ENCODE measurements at places on chromosomes 7 and 10.
A peak's percentile ranks its signal among the peaks of the same experiment; 100 is the strongest.

GRCh38 chr7:92246360-92247101 is 757 bp downstream of the ANKIB1 start:
- ATAC-seq = peak; percentile 35

DNA sequence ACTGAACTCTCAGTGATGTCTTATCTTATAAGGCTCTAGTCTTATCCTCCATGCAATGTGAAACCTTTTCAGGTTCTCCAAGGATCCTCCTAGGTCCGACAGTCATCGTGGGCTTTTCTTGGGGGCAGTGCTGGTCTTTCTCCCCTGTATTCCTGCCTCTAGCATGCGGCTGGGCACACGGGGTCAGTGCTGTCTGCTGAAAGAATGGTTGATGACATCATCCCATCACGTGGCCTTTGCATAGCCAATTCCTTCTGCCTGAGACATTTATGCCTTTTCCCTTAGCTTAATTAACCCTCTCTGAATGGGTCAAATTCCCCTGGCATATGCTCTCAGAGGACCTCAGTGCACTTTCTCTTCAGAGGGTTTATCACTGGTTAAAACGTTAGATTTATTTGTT is 27.0 kb upstream of the KCNK18 start:
- ATAC-seq = no peak

DNA sequence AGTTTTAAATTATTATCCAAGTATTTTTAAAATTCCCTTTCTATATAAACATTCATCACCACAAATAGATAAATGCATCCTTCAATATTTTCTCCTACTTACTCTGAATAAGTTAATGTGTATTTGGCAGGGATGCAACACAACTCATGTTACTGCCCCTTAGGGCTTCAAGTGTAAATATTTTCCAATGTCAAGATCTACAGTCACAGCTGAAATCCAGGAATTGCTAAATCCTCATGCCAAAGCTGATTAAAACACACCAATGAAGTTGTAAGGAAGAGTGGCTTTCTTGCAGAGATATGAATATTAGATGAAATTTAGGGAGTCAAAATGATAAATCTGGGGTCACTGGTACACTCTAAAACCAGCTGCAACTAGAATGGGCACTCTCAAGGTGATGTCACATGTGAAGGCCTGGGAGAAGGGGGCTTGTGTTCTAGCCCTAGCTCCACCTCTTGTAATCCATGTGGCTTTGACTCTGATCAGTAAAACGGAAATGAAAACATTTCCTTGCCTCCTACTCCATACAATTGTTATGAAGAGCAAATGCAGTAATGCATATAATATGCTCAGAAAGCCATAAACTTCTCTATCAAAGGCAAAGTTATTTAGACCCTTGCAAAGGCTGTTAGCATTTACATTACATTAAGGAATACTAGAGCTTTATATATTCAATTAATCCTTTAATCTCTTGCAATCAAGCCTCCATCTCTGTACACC is 228.1 kb upstream of the NFE2L3 start:
- no peak for ATAC-seq

GRCh38 chr10:129319934-129320333 is 147.1 kb upstream of the MGMT start:
- ATAC-seq = no peak

GRCh38 chr10:51773681-51774080 is 74.3 kb upstream of the CSTF2T start:
- peak; percentile 49 for ATAC-seq

DNA sequence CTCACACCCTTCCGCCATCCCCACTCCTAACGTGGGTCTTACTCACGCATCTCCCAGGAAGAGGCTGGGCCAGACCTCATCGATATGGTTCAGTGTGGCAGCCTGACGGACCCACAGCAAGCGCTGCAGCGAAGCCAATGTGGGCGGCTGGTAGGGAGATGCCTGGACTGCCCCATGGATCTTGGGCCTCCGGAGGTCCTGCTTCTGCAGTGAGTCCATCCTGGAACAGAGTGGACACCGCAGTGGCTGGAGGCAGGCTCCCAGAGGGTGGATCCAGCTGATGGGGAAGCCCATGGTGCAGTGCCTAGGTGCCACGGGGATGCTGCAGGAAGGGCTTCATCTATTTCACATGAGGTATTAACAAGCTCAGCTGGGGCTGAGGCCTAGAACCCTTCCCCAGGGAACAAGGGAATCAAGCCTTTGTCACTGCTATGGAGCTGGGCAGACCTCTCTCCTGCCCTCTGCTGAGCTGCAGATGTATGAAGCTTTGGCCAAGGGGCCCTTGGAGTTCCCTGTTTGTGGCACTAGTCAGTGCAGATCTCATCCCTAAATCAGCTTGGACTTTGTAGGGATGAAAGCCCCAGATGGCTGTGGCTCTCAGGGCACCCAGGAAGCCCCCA is 13.7 kb upstream of the SAMD8 start:
- ATAC-seq = no peak

DNA sequence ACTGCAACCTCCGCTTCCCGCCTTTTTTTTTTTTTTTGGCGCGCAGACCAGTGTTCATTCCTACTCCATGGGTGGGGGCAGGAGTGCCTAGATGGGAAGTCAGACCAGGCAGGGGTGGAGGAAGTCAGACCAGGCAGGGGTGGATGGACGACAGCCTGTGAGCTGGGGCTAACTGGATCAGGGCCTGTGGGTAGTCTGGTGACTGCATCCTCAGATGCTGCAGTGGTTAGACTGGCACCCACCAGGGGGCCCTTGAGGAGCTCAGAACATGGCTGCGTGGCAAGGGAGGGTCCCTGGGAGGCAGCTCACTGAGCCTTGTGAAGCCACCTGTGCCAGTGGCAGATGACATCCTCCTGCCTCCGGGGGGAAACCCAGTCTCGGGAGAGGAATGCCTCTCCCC is 35.1 kb downstream of the RCC1L start:
- no peak for ATAC-seq

GRCh38 chr7:93055543-93056107 is 62.2 kb downstream of the SAMD9 start:
- peak; percentile 54 for ATAC-seq

- ATAC-seq = no peak
Measured at GRCh38 chr7:114419441-114420272, 5.0 kb downstream of the FOXP2 start.

GRCh38 chr7:141701489-141702046 is 398 bp downstream of the DENND11 start:
- ATAC-seq = peak; percentile 83

- ATAC-seq = peak; percentile 70
Measured at GRCh38 chr10:6401558-6402348, 178.3 kb downstream of the PRKCQ start.

- no peak for ATAC-seq
Measured at GRCh38 chr7:143210541-143210940, 11.3 kb upstream of the TAS2R40 start.

DNA sequence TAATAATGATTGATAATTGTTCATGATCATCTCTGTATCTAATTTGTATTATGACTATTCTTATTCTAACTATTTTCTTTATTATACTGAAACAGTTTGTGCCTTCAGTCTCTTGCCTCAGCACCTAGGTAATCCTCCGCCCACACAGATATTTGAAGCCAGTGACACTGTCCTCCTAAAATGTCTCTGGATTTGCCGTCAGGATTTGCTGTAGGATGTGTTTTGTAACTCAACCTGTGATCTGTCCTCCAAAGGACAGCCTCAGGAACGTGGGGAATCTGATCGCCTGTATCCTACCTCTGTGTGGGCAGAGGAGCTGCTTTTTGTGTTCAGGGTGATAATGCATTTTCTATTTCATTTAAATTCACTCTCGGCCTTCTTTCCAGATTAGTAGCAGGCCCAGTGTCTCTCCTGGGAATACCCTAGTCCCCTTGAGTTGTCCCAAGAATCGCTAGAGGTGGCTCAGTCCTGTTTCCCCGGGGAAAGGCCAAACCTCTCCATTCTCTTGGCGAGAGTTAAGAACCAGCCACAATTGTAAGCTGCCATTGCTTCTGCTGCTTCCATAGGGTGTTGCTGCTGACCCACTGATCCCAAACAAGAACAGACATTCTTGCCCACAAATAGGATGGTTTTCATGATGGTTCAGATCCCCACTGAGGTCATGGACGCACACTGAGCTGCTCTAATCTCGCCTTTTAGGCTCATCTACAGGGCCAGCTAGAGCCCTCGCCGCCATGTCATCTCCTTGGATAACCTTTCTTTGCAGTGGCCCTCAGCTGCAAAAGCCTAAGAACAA is 136.2 kb upstream of the KCNMA1 start:
- no peak for ATAC-seq

GRCh38 chr10:100508691-100509150 is 10.9 kb downstream of the SEC31B start:
- peak; percentile 45 for ATAC-seq

GRCh38 chr10:126749015-126749655 is 78.6 kb upstream of the C10orf90 start:
- peak; percentile 73 for ATAC-seq

- ATAC-seq = no peak
Measured at GRCh38 chr10:6753644-6754043, 173.6 kb upstream of the PRKCQ start.

DNA sequence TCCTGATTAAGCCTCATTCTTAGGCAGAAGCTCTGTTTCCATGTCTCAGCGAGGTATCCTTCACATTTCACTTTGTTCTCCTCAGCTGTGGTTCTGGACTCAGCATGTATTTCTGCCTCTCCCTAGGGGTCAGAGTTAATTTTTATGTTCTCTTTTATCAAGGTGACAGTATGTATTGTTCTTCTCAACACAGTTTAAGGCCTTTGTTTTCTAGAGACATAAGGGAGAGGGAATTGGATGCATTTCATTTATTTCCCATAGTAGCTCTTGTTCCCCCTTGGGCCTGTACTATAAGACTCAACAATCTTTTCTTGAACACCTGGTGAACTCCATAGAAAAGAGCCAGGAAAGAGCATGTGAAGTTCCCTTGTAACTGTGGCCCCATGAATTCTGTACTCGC is 214.3 kb downstream of the ZWINT start:
- no peak for ATAC-seq

GRCh38 chr10:28503114-28503513 is 29.8 kb upstream of the WAC start:
- no peak for ATAC-seq

- ATAC-seq = no peak
Measured at GRCh38 chr10:32337350-32337749, 9.6 kb downstream of the EPC1 start.

- ATAC-seq = no peak
Measured at GRCh38 chr10:127826154-127826725, 66.5 kb downstream of the CLRN3 start.

All from activated T-helper 17 cell treated with anti-CD3 and anti-CD28 coated beads, Interleukin-2, amount 50 U/mL, for 72 hours (primary cell).